Aortic smooth muscle cell (primary cell): ENCODE measurements at places on chromosomes 11 and 22. TPM values are rescaled to one million over a fixed set of nuclear protein-coding genes. Genes with fewer than 3 reads are reported as not detected.

The ALG12 gene
- total RNA-seq: 15.2 and 18.9 TPM in 2 replicates

The PAX6 gene
- total RNA-seq: 0.26 and 0.56 TPM in 2 replicates

The CDC42EP1 gene
- 13.6 and 19.8 TPM in 2 replicates for total RNA-seq

The RFPL3 gene
- not detected in 2 replicates for total RNA-seq

The LSP1 gene
- total RNA-seq: 6.7 and 18.2 TPM in 2 replicates

The BBOX1 gene
- not detected in 2 replicates for total RNA-seq

The OR8D4 gene
- total RNA-seq: 0.06 TPM in 1 of 2 replicates, not detected in the other

The OR10A2 gene
- not detected in 2 replicates for total RNA-seq

The KCNK4 gene
- total RNA-seq: not detected in 2 replicates

The HTATIP2 gene
- 22.5 and 32.2 TPM in 2 replicates for total RNA-seq
